ENCODE measurements at places on chromosomes 12 and 14.

DNA sequence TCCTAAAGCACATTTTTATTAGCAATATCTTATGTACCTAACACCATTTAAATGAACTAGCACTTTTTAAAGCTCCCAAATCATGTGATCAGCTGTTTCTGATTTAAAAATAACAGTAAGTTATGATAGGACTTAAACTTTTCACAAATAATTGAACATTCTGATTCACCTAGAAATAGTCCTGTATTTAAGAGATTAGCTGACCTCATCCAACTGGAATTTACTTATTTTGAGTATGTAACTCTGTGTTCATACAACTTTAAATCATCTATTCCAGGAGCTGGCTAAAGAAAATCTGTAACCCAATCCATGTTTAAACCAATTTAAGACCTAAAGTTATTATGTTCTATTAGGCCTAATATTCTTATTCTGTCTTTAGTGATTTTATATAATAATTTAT, 184.3 kb downstream of the CCDC91 start:
- DNase-seq = no peak

GRCh38 chr14:96681829-96682228, 115.4 kb upstream of the VRK1 start:
- DNase-seq = no peak

DNA sequence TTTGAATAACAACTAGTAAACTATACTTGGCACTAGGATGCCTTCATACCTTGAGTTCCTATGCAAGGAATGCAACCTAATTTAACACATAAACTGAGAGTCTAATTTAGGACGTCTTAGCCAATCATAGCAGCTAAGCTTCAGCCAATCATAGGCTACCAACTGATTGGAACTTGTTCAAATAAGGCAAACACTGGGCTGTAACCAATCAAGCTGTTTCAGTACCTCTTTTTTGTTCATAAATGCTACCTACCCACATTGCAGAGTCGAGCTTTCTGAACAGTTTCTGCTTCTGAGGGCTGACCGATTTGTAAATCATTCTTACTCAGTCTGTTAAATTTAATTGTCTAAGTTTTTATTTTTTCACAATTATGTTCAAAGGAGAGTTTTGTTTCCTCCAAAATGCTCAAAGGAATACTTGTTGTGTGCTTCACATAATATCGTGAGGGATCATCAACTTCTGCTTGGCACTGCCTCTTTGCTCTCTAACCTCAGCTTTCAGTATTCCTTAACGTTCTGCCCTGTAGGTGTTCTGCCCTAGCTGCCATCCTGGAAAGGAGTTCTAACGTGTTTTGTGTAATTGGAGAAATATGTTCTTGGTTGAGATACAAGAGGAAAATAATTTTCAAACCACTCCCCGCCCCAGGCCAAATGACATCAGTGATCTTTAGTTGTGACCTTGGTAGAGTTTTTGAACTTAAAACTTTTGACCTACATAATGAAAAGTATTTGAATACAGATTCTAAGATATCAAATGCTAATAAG, 380.4 kb upstream of the MIS18BP1 start:
- no peak for DNase-seq

GRCh38 chr12:106552228-106552627, 30.6 kb upstream of the RFX4 start:
- DNase-seq = no peak

DNA sequence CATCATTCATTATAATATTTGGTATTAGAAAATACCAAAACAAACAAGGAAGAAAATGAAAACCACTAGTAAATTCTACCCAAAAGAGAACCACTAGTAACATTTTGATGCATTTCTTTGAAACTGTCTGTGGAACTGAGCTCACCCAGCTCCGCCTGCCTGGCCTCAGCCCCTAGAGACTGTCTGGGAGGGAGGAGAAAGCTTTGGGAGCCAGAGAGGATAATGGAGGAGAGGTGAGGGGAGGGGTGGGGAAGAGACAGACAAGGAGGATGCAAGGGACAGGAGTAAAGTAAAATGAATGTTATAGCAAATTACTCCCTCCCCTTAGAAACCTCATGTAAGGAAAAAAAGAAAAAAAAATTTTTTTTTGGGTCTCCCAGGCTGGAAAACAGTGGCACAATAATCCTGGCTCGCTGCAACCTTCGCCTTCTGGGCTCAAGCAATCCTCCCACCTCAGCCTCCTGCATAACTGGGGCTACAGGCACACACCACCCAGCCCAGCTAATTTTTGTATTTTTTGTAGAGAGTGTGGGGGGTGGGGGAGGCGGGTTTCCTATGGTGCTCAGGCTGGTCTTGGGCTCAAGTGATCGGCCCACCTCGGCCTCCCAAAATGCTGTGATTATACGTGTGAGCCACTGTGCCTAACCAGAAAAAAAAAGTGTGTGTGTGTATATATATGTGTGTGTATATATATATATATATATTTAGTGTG, 3.2 kb upstream of the MMP19 start:
- no peak for DNase-seq

GRCh38 chr14:75430116-75430515, 2.3 kb downstream of the JDP2 start:
- DNase-seq = no peak

DNA sequence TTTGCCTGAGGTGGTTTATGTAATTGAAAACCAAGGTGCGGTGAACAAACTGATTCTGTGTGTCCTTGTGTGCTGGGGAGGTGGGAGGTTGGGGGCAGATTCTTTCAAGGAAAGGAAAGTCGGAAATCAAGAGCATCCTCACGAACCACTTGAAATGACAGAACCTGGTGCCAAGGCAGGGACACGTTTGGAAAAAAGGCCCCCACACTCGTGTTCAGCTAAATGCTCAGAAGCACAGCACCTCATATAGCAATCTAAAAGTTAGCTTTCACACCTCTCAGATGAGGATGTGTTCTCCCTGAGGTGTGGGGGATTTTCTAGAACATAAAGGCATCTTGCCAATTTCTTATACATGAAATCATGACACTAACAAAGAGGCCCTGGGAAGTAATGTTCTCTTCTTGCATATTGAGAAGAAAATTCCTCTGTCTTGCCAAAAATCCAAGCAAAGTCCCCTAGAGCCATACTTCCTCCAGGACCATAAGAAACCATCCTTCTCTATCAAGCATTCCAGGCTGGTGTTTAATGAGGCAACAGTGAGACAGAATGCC, 119.6 kb downstream of the PLXNC1 start:
- no peak for DNase-seq

GRCh38 chr14:103087343-103087835, 3.4 kb downstream of the LBHD2 start:
- no peak for DNase-seq

- no peak for DNase-seq
These were observed 1.4 kb downstream of the NYNRIN start for GRCh38 chr14:24399999-24400718.

GRCh38 chr12:57212701-57213057, 3.9 kb upstream of the NXPH4 start:
- no peak for DNase-seq

- no peak for DNase-seq
These were observed 1127.0 kb downstream of the GALC start for GRCh38 chr14:86865934-86866333.

DNA sequence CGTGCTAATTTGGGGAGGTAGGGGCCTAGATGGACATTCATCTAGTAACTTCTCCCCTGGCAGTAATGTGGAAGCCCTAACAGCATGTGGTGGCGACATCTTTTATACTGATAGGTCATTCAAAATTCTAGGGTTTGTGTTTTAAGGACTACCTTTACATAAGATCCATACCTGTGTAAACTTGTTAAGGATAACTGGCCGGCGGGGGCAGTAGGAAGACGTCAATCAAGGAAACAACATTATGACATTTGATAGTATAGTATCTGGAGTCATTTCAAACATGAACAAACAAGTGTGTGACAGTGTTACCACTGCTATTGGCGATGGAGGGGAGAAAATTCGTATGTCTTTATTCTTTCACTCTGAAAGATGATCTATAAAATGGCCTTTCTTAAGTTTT, 120.0 kb downstream of the TTLL5 start:
- no peak for DNase-seq

- DNase-seq = no peak
These were observed 132.9 kb downstream of the DICER1 start for GRCh38 chr14:95024380-95024779.

- DNase-seq = no peak
These were observed 24.7 kb downstream of the RPL10L start for GRCh38 chr14:46626876-46627275.

DNA sequence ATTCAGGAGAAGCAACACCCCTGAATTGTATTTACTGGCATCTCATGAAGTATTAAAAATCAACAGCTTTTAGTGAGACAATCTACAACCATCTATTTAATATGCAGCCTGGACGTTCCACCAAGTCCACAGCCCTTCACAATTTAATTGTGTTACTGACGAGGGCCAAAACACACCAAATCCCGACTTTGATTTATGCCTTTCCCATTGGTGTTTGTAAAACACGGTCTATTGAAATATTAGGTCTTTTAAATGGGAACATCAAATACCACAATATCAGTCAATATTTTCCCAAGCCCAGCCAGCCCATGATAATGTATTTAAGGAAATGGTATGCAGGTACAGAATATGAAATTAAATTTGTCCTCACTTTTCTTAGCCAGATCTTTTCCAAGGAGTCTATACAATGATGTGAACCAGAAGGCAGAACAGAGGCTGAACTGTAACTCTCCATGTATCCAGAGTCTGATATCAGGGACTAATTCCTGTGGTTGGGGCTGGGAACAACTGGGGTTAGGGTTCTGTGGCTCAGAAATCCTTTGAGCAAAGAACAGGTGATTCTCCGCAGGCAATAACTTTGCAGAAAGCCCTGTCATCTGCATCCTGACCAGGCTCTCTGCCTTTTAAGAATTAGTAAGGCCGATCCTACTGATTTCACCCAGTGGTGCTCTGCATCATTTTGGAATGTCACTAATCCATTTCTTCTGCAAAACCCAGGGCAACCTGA, 179.3 kb upstream of the GZMB start:
- DNase-seq = no peak

DNA sequence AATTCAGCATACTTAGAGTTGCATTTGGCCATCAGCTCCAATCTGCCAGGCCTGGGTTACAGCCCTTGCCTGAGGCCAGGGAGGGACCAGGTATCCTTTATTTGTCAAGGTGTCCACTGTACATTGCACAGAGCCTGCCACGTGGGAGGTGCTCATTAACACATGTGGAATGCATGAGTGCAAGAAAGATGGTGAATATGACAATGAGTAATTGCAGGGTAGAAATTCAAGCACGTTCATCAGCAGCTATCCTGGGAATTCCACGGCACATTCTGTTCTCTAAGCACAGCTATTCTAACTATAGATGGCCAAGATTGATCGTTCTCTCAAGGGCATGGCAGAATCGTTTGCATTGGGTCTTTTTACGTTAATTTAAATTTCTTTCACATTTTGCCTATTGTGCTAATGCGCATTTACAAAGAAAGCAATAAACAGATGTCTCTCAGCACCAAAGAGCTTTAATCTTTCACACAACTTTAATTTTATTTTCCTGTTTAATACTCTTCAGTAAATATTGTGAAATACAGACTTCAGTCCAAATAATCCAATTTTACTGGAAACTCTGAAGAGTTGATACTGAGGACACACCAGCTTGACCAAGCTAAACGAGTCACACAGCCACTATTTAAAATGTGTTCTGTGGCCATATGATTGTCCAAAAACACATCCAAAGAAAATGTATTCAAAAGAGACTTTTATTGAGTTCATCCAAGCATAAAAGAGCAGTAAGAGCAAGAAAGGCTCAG, 1025.7 kb upstream of the TMEM132C start:
- DNase-seq = no peak

DNA sequence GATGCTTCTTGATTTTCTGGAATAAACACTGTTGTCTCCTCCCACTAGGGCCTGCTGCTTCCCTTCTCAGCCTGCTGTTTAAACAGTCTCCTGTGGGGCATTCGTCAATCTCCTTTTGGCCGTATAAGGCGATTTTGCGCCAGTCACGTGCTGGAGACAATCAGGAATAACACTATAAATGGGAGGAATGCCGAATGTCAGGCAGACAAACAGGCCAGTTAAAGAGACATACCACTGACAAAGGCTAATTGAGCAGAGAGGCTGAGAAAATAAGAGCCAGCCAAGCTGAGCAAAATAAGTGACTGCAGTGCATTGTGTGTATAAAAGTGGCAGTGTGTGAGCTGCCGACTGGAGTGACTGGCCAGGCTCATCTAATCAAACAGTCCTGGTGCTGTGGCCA, 23.3 kb downstream of the DMAC2L start:
- DNase-seq = no peak

DNA sequence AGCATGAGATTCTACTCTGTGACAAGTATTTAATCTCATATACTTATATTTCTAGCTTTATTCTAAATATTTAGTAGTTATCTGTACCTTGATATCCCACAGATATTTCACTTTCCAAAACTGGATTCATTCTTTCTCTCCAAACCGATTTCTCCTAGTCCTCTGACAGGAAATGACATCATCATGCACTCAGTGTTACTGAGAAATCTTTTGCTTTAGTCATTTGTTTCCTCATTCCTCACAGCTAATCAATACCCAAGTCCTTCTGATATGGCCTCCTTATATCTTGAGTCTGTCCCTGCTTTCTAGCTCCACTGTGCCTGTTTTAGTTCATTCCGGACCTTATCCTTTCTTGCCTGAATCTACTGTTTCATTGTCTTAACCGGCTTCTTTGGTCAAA, 39.4 kb upstream of the E2F7 start:
- no peak for DNase-seq

DNA sequence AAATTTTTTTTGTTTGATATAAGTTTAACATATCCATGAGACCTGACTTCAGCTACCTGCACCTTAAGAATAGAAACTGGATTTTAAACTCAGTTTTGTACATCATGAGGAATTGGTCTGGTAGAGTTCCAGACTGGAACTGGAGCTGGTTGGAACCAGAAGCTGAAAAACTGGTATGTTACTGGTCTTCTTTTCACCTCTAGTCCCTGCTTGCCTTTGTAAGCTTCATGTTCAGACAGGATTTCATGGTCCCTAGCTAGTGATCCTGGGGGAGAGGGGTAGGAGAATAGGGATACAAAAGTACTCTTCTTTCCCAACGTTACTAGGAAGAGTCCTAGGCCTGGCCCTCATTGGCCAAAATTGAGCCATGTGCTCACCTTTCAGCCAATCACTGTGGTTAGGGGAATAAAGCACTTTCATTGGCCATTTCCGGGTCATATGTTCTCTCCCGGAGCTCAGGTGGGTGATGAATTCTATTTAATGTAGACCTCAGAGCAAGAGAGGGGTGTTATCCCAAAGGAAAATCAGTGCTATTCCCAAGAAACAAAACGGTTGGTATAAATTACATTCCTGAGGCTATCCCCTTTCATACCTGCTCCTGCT, 36.9 kb upstream of the APPL2 start:
- DNase-seq = no peak

GRCh38 chr12:43332977-43333640, 218.9 kb downstream of the ADAMTS20 start:
- DNase-seq = no peak

DNA sequence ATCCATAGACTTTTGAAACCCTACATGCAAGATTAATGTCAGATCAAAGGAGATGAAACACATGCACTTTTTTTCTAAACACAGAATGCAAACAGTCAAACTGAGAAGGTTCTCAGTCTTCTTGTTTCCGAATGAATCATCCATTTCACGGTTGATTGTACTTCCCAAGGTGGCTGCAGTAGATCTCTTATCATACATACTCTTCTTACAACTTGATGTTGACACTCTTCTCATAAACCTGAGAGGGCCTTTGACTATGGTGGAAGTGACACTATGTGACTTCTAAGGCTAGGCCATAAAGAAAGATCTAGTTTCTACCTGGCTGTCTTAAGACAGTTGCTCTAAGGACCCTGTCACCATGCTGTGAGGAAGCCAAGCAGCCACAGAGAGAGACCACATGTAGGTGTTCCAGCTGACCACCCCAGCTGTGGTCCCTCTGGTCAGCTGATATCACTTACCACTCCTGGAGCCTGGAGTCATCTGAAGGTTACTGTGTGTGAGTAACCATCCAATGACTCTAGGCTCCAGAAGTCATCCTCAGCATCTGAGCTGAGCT, 67.2 kb upstream of the HMGA2 start:
- DNase-seq = peak; percentile 77

Data from activated CD4-positive, alpha-beta T cell treated with anti-CD3 and anti-CD28 coated beads, Interleukin-2, Interleukin-4, amounts not matched to agents 100 ng/mL and 50 ng/mL, durations not matched to agents 16 hours and 8 hours (primary cell).